Stimulated activated CD8-positive, alpha-beta memory T cell treated with anti-CD3 and anti-CD28 coated beads, Interleukin-2, amount 100 ng/mL, for 1 hour (primary cell): ENCODE measurements at places on chromosomes 4 and X.

- no peak for DNase-seq
Observed at GRCh38 chr4:46993075-46994006, at the start of gene GABRA4. TSS of gene GABRA4 (minus strand) at chr4:46993581. CDS start at chr4:46993424, 157 bp downstream.

- DNase-seq = no peak
Observed at GRCh38 chrX:129836827-129837226, 6.9 kb downstream of the ZDHHC9 start.

GRCh38 chr4:16838226-16838875 lies 60.1 kb downstream of the LDB2 start:
- no peak for DNase-seq

GRCh38 chrX:130130990-130131389 lies 20.7 kb upstream of the ELF4 start:
- no peak for DNase-seq

GRCh38 chr4:140875746-140876452 lies 119.7 kb upstream of the TBC1D9 start:
- no peak for DNase-seq

- no peak for DNase-seq
Observed at GRCh38 chr4:95835672-95836071, 4.2 kb upstream of the PDHA2 start.

DNA sequence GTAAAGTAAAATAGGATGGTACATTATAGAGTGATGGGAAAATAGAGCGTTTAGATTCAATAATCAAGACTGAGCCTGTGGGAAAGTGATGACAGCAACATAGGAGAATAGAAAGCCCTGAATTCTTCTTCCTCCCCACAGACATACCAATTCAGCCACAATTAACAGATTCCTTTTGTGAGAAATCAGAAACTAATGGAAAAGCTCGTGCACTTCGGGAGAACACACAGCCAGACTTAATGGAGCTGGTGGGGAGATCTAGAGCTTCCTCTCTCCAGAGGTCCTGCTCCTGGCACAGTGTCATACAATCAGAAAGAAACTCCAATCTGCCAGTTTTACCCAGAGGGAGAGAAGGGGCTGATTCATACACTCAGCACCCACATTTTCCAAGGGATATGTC lies 676.3 kb upstream of the BOD1L1 start:
- no peak for DNase-seq

- no peak for DNase-seq
Observed at GRCh38 chrX:40072246-40072645, 25.5 kb downstream of the BCOR start.

DNA sequence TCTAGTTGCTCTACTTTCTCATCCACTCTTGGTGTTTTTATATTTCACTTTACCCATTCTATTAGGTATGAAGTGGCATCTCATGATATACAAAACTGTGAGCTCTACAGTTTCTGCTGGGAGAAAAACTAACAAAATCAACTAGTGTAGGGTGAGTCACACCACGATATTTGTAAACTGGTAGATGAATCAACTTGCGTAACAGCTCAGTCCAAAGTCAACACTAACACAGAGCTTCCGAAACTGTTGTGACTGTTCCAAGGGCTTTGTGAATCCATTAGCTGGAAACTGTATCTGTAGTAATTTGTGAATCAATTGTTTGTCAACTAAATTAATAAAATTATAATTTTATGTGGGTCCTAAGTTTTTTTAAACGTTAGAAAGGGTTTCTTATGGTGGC lies 119.8 kb upstream of the TSPAN5 start:
- no peak for DNase-seq

GRCh38 chr4:10100734-10101216 lies 15.8 kb downstream of the WDR1 start:
- no peak for DNase-seq

DNA sequence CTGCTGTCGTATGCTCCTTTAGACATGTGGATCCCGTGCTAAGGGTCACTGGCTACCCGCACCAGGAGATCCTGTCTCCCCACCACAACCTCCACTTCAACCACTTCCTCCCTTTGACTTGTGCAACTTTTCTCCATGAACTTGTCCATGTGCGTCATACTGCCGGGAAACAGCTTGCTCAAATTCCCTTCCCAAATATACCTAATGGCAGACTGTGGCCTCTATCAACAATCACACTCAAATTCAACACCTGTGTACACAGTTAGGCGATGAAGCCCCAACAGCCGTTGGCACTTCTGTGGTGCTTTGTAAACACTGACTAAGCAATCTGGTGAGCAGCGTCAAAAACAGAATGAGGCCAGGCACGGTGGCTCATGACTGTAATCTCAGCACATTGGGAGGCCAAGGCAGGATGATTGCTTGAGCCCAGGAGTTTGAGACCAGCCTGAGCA lies 49.5 kb downstream of the CD99L2 start:
- no peak for DNase-seq

GRCh38 chr4:109263721-109264120 lies 38.7 kb downstream of the COL25A1 start:
- no peak for DNase-seq

GRCh38 chr4:37685161-37685822 lies 884 bp downstream of the RELL1 start:
- DNase-seq = no peak

GRCh38 chrX:70554081-70554480 lies 109.4 kb downstream of the DLG3 start:
- no peak for DNase-seq

GRCh38 chr4:55078987-55079386 lies 46.4 kb downstream of the KDR start:
- no peak for DNase-seq

DNA sequence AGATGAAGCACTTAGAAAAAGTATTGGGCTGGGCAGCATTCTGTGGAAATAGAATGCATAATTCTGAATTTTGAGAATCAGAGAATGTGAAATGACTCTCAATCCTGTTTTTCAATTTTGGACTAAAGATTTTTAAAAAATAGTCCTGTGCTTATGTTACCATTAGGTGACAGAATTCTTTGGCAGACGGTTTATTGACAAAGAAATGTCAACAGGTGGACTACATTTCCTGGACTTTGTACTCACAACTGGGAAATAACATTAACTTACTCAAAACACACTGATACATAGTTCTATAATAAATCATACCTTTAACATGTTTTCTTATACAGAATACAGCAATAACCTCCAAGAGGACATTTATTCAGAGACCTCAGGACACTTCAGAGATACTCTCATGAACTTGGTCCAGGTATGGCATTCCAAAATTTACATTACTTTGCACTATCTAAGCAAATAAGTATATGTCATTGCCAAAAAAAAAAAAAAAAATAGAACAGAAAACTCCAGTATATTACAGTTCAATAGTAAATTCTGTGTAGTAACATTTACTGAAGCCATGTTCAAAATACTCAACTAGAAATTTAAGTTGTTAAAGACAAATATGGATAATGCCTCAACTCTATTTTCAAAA lies 72.7 kb downstream of the ANXA10 start:
- DNase-seq = no peak

GRCh38 chr4:103318327-103318726 lies 120.2 kb upstream of the CENPE start:
- no peak for DNase-seq

- no peak for DNase-seq
Observed at GRCh38 chrX:33808636-33809035, 323.5 kb downstream of the FAM47A start.
